Stimulated activated memory B cell treated with anti-CD40 and anti-IgM and Interleukin-4, amounts not matched to agents 10 μg/mL and 1 μg/mL and 100 μg/mL, for 72 hours (primary cell): ENCODE measurements at places on chromosomes 5 and 9.

DNA sequence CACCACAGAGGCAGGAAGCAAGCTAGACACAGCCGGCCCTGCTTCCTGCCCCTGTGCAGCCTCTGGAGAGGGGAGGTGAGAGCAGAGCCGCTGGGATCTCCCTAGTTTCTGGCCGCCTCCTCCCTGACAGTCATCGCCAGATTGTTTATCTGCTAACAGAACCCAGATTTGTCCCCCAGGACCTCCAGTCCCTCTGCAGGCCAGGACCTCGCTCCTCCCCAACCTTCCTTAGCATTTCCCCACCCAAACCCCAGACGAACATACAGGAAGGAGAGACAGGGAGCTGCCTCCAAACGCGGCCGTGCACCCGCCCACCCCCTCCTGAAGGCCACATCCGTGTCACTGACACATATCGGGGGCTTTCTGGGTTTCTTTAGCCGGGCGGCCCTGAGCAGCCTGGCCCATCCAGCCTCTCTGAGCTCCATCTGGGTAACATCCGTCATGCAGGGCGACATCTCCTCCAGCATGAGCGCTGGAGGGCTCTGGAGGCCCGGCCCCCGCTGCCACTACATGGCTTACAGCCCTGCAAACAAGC is 47.5 kb downstream of the DBH start:
- ATAC-seq: peak; percentile 42

GRCh38 chr5:40738502-40738901 is 17.3 kb downstream of the TTC33 start:
- ATAC-seq: no peak

GRCh38 chr5:134113363-134113889 is 1.1 kb upstream of the TCF7 start:
- ATAC-seq: no peak

DNA sequence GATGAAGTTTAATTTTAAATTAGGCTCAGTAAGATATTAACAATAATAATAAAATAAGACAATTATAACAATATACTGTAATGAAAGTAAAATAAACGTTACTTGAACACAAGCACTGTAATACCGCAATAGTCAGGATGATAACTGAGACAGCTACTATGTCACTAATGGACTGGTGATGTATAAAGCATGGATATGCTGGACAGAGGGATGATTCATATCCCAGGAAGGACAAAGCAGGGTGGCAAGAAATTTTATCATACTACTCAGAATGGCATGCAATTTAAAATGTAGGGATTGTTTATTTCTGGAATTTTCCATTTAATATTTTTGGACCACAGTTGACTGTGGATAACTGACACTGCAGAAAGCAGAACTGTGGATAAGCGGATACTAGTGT is 196.9 kb downstream of the VPS13A start:
- no peak for ATAC-seq
